H9 (cell line): ENCODE measurements at places on chromosomes 11 and 22.

- no peaks in the 10 kb centered on the region for H3K4me1 ChIP-seq
- no peak overlapping the region for H3K4me3 ChIP-seq
- H3K27ac ChIP-seq, result no peak overlapping the region
- no peaks in the 10 kb centered on the region; the same call in 1 of the 2 replicates for H3K27me3 ChIP-seq
Observed at GRCh38 chr11:12073886-12074285, 36.5 kb upstream of the MICAL2 start.

DNA sequence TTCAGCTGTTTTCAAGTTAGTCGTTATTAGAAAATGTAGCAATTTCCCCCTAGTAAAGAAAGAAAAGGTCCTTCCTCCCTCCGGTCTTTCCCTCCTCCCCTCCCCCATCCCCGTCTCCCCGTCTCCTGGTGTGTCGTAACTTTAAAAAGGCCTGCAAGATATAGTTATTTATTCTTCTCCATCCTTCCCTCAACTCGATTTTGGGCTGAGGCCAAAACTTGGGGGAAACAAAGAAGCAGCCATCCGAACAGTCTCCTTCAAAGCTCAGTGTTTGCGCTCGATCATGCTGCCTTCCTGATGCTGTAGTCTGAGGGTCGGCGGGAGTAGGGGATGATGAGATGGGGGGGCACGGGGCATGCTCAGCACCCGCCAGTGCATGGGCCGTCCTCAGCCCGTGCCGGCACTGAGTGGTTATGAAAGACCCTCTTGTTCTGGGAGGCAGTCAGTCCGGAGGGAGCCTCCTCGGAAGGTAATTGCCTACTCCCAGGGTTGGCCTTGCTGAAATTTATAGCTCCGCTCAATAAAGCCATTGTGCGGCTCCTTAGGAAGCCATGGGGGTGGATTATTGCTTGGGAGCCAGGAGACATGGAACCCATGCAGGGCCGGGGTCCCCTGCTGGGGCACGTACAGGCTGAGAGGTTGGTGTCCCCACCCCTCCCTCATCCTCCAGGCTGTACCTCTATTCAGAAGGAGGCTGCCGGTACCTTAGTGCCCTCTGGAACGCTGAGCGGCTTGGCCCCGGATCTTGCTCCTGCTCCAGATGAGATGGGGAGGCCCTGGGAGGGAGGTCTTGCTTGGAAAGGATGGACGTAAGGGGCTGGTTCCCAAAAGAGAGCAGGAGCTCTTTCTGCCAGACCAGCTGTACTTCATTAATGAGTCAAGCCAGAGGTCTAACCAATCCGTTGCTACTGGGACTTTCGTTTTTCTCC is 212.7 kb upstream of the CADM1 start:
- H3K36me3 ChIP-seq, result no peaks in the 10 kb centered on the region
- no peaks in the 10 kb centered on the region for H3K27me3 ChIP-seq
- no peak for DNase-seq
- no peaks in the 10 kb centered on the region for H3K4me1 ChIP-seq
- no peak overlapping the region for H3K4me3 ChIP-seq

- no peaks in the 10 kb centered on the region for H3K27me3 ChIP-seq
- H3K4me1 ChIP-seq, result peaks cover 4% of the 10 kb centered on the region; the same call in 1 of the 2 replicates
- peaks cover 14% of the 10 kb centered on the region for H3K36me3 ChIP-seq
- no peak overlapping the region for H3K27ac ChIP-seq
- peak; percentile 25 for DNase-seq
- H3K4me3 ChIP-seq, result no peak overlapping the region
Observed at GRCh38 chr11:64758330-64759079, 1.3 kb downstream of the PYGM start.

DNA sequence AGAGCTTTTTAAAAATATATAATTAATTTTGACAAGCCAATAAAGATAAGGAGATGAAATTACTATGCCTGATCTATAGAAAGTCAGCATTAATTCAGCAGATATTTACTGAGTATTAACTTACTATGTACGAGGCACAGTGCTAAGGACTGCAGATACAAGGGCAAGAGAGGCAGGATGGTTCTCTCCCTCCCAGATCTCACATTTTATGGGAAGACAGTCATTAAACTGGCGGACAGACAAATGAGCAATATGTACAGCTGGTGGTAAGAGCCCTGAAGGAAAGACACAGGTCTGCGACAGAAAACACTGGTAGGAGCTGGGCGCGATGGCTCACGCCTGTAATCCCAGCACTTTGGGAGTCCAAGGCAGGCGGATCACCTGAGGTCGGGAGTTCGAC is 36.8 kb downstream of the MCHR1 start:
- no peak overlapping the region for H3K27ac ChIP-seq
- DNase-seq, result no peak
- H3K4me3 ChIP-seq, result no peak overlapping the region
- peaks cover 3% of the 10 kb centered on the region; the same call in 1 of the 2 replicates for H3K4me1 ChIP-seq

GRCh38 chr11:19828382-19829108 is 115.9 kb downstream of the NAV2 start:
- no peaks in the 10 kb centered on the region for H3K27me3 ChIP-seq
- no peak overlapping the region for H3K4me3 ChIP-seq
- peaks cover 14% of the 10 kb centered on the region; the same call in 2 of the 3 replicates for H3K36me3 ChIP-seq
- peaks cover 15% of the 10 kb centered on the region for H3K4me1 ChIP-seq

- no peak overlapping the region for H3K4me3 ChIP-seq
- H3K27ac ChIP-seq, result no peak overlapping the region
- no peaks in the 10 kb centered on the region for H3K27me3 ChIP-seq
- peaks cover 15% of the 10 kb centered on the region; the same call in 2 of the 3 replicates for H3K36me3 ChIP-seq
- no peak for DNase-seq
Observed at GRCh38 chr11:32953700-32954099, 61.1 kb downstream of the QSER1 start.

DNA sequence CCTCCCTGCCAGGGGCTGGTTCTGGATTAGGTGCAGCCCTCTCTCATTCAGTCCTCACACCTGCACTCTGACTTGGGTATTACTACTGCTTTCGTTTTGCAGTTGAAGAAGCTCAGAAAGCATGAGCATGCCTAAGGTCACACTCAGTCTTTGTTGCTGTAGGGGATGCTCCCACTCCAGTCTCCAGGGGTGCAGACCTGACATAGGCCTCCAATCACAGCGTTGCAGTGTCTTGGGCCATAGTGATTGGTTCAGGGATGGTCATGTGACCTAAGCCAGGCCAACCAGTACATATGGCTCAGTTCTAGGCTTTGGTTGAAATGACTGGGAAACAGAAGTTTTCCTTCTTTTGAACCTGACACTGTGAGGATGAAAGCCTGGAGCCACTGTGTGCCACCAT is 61.7 kb downstream of the FBXO7 start:
- H3K27ac ChIP-seq, result no peak overlapping the region
- no peaks in the 10 kb centered on the region for H3K4me1 ChIP-seq
- DNase-seq, result no peak
- no peak overlapping the region for H3K4me3 ChIP-seq
